Endothelial cell of umbilical vein (primary cell): ENCODE measurements at places on chromosomes 13 and 19.

GRCh38 chr19:54421169-54421516 lies 5.9 kb downstream of the TTYH1 start:
- DNase-seq, result no peak

GRCh38 chr13:69545551-69545950 lies 562.1 kb upstream of the ATXN8OS start:
- no peak for DNase-seq

- no peak for DNase-seq
Measured at GRCh38 chr19:47302249-47302648, 7.4 kb upstream of the C5AR1 start.

DNA sequence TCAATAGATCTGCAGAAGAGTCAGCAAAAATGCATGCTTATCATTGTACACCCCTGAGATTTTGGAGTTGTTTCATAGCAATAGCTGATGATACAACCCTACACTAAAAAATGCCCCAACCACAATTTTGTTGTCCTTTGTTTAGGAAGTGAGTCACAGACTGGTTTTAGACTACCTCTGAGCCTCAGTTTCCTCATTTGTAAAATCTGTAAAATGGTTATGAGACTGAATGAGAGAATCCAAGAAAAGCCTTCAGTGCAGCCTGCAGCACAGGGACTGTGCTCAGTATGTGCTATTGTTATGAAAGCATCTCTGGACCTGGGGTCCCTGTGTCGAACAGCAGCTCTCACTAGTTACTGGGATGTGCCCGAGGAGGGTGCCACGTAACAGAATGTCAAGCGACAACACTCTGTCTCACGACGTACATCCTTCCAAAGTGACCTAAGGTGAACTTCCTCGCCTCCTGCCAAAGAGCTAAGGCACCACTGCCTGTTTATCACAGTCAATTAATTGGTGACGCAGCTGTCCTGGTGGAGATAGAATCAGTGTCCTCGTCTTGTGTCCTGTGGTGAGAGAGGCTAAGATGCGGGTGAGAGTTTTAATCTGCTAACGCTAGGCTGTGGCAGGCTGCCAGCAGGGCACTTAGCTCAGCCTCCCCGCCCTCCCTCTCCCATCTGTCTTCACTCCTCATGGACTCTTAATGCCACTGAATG lies 18.1 kb downstream of the DHRS12 start:
- no peak for DNase-seq

DNA sequence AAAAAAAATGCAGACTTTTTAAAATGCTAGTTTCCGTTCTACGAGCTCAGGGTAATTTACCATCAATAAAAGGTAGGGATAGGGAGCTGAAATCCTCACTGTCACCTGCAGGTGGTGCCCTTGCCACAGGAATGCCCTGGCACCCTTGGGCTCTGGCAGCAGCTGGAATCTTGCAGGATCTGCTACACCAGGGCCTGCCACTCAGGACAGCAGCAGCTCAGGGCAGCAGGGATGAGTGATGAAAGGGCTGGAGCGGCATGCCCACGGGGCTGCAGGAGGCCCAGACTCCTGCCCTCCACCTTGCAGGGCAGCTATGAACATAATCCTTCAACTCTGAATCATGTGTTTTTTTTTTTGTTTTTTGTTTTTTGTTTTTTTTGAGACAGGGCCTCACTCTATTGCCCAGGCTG lies 54.0 kb downstream of the GNG7 start:
- DNase-seq, result peak; percentile 72
